ENCODE measurements at places on chromosomes 5 and 9.

GRCh38 chr9:91036826-91037510 is 235.3 kb downstream of the SYK start:
- peak; percentile 37 for DNase-seq

GRCh38 chr9:135038331-135038730 is 49.1 kb upstream of the OLFM1 start:
- no peak for DNase-seq

DNA sequence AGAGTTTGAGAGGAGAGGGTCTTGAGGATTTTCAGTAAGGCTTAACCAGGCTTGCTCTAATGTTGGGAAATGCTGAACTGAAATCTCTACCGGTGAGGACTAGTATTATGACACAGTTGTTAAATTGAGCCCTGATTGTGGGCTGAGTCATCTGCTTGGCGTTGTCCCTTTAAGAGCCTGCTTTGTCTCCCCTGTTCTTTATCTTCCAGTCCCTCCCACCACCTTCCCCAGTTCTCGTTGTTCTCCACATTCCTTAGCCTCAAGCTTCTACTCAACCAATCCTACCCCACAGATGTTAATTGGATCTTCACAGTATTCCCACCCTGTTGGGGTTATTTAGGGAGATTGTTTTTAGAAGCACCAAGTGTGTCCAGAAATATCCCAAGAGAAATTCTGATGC is 57.6 kb downstream of the ANKRD55 start:
- no peak for DNase-seq

DNA sequence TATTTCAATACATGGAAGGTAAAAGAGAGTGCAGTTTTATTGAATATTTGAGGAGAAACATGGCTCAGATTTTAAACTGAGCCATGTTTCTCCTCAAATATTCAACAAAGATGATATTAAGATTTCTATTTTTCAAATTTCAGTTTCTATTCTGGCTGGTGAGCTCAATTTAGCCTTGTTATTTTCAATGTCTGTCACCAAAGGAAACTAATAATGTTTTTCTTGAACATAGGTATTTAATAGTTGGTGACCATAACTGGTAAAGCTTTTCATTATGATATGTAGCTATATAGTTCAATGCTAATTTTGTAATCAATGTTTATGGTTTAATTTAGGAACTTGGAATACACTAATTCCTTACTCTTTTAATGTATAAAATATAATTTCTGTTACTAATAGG is 177.4 kb downstream of the FER start:
- no peak for DNase-seq

DNA sequence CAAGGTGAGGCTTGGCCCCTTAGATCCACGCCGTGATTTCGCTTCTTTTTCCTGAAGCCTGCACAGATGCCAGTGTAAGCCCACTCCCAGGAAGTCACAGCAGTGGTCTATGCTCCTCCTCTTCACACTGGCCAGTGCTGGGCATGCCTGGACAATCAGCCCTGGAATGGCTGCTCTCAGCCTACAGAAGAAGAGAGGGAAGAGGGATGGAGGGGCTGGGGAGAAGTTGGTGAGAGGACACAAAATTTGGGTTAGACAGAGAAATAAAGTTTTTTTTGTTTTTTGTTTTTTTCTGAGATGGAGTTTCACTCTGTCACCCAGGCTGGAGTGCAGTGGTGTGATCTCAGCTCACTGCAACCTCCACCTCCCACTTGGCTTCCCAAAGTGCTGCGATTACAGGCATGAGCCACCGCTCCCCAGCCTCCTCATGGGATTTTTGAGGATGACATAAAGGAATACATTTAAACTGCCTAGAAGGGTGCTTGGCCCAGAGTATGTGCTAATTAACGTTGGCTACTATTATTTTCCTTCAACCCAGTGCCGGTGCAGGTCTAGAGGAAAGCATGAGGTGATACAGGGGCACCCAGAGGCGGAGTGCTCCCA is 830 bp downstream of the S100Z start:
- DNase-seq, result no peak

GRCh38 chr9:14097215-14097614 is 216.7 kb downstream of the NFIB start:
- no peak for DNase-seq

DNA sequence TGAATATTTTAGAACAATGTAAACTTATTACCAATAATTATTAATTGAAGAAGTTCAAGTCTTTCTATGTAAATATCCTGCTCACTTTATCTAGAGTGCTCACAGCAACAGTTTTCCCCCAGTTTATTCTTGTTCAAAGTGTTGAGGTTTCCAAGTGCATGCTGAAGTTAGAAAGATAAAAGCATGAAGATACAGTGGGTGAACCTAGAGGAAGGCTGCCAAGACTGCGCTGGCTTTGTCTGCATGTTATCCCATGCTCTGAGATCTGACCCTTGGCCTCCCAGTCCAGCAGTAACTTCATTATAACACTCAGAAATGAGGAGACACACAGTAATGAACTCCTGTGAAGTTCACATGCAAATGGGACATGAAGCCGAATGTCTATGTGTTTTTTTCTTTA is 76.0 kb upstream of the PIP5K1B start:
- no peak for DNase-seq

DNA sequence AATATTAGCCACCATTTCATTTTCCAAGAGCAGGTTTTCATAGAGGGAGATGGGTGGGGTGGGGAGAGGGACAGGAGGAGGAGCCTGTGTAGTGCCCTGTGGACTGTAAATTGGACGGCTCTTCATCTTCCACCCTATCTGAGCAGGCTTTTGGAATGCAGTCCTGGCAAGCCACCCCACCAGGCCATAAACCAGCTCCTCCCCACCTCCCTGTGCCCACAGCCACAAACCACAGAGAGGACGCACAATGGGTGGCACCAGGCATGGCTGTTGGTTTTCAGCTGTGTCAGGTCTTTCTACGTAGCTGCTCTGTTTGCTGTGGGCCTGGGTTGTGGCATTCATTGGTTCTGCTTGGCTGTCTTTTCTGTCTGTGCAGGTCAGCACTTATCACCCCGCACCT is 58.0 kb downstream of the PLAC8L1 start:
- no peak for DNase-seq

All from GDM1 (cell line).